NCI-H345 (cell line): ENCODE measurements at places on chromosomes 5 and 9.

- DNase-seq, result no peak
These were observed 326.9 kb upstream of the PUM3 start for GRCh38 chr9:3170819-3171218.

DNA sequence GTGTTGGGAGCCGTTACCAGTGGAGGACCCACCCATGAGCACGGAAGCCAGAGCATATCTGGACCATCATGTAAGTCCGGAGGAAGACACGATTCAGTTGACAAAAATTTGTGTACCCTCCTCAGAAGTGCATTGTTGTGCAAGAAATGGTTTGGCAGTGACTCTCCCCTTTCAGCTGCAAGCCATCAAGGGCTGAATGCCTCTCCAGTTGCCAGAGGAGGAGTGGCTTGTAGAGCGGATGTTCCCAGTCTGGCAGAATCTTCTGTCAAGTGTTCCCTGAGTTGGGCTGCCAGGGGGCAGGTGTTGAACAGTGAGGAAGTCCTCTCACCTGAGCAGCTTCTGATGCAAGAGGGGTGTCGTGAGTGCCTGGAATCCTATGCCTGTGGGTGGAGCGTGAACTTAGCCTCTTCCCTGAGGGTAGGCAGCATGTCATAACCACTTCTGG, 27.6 kb upstream of the CDKN2AIPNL start:
- DNase-seq, result peak; percentile 86

DNA sequence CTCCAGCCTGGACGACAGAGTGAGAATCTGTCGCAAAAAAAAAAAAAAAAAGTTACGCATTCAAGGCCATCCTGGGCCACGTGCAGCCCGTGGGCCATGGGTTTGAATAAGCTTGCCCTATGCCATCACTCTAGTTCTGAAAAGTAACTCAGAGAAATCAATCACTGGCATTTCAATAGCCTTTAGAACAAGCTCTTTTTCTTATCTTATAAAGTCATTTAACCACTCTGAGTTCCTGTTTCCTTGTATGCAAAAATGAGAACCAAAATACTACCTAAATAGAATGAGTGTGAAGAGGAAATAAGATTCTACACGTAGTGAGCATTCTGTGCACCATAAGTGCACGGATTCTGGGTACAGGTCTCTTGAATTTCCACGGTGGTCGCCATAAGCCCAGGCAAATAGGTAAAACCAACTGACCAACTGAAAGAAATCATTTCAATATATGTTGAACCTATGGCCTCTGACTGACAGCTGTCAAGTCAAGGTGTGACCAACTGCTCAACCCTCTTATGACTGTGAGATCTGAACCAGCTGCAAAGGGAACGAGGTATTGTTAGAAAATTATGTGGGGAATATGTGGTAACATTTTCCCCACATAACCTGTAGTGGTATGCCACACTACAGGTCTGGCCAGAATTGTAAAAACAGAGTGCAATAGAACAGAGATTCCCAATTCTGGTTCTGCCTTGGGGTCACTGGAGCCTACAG, 143.9 kb upstream of the LHFPL2 start:
- no peak for DNase-seq

GRCh38 chr5:65307088-65307487, 174.6 kb downstream of the ADAMTS6 start:
- no peak for DNase-seq

DNA sequence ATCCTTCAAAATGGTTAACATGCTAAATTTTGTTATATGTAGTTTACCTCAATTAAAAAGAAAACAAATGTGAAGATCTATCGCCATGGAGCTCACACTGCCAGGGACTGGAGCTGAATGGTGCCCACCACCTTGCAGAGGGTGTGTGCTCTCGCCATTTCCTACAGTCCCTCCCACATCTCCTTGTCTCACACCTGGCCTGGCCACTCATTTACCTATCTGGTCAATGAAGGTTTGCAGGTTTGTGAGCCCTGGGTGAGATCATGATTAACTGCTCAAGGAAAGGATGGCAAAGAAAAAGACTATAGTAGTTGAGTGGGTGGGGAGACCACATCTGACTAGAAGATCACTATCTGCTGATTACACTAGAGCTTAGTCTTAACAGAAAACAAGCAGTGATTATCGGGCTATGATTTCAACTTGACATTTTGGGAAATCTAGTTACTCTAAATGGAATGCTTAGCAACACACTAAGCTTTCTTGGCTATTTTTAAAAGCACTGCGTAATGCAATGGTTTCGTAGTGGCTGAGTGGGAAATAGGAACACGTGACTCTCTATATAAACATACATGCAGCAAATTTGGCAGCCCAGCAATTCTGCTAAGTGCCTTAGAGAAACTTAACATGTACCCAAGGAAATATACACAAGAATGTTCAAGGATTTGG, 27.3 kb downstream of the PUM3 start:
- DNase-seq, result no peak

- no peak for DNase-seq
These were observed 34.8 kb downstream of the SNX24 start for GRCh38 chr5:122880170-122880689.

GRCh38 chr9:85478847-85479246, 262.9 kb downstream of the AGTPBP1 start:
- DNase-seq, result no peak

DNA sequence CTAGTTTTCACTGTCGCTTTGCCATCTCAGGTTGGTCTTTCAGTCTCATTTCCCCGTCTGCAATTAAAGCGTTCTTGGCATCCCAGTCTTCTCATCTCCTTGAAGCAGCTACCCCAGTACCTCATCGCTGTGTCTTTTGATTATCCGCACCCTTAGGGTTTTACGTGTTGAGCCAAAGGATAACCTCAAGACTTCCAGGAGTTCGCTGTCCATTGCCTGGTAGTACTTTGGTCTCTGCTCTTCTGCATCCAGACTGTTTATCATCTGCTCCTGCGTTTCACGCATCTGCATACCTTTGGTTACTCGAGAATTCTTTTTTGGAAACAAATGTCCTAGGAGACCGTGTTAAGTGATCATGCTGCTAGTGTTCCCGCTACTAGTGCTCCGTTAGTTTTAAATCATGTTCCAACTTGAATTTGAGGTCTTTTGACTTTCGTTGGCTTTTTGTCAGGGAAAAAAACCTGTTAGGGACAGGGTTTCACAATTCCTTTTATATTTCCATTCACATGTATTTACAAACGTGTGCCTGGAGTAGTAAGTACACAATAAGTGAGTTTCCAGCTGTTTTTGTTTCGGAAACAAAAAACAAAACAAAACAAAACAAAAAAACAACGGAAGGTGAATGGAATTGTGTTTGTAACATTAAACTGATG, 888 bp downstream of the RABGAP1 start:
- DNase-seq, result no peak

DNA sequence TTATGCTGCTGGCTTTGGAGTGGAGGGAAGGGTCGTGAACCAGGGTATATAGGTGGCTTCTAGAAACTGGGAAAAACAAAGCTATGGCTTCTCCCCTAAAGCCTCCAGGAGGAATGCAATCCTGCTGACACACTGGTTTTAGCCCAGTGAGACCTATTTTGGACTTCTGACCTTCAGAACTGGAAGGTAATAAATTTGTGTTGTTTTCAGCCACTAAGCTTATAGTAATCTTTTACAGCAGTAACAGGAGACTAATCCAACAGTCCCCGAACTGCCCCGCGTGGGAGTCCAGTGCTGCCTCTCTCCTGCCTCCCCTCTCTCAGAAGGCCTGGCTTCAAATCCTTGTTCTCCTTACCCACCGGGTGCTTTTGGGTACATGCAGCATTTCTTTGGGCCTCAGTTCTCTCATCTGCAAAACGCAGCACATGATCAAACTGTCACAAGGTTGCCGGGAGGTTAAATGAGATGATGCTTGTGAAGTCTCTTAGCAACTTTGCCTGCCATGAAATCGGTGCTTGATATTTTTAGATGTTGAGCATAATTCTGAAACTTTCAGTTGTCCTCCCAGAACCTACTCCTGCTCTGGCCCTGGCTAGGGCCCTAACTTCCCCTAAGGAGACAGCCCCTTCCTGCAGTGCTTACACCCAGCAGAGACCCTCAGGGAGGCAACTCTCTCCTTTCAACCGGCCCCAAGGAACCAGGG, 127.3 kb upstream of the BOD1 start:
- no peak for DNase-seq

DNA sequence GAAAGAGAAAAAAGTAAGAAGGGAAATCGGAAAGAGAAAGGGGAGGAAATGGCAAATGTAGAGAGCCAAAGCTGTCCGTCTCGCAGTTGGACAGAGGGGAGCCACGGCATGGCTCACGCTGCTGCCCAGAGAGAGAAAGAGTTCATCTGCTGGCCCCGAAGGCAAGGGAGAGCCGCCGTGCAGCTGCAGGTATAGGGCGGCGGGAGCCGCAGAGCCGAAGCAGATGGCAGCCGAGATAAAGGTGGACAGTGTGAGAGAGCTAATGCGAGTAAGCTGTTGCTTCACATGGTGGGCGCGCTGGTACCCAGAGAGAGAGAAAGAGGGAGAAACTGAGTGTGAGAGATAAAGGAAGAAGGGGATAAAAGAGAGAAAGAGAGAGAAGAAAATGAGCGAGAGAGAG, 188.4 kb upstream of the PPP1R26 start:
- no peak for DNase-seq

DNA sequence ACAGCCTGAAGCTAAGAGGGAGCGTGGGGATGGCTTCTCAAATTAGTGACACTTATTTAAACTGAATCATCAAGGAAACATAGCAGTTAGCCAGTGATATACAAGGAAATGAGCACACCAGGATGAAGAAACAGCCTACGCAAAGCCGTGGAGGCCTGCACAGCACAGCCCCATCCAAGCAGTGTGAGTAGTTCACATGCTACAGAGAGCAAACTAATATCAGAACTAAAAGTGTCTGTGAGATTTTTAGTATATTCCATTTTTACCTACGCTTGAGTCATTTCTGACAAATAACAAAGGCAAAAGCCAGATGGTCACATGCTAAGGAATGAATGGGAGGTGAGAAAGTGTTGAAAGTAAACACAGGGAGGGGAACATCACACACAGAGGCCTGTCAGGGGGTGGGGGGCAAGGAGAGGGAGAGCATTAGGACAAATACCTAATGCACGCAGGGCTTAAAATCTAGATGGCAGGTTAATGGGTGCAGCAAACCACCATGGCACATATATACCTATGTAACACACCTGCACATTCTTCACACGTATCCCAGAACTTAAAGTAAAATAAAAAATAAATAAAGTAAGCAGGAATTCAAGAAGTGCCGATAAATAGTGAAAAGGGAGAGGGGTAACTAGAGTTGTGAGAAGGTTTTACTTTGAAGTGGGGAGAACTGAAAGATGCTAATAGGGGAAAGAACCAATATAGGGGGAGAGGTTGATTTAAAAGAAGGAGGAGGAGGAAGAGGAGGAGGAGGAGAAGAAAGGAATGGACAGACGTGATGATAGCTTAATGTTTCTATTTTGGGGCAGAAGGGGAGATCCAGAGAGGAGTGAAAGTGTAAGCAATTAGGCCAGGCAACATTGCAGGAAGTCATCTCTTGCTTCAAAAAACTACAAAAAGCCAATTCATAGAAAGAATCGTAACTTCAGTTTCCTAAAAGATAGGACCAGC, 100.9 kb upstream of the PTGER4 start:
- no peak for DNase-seq

DNA sequence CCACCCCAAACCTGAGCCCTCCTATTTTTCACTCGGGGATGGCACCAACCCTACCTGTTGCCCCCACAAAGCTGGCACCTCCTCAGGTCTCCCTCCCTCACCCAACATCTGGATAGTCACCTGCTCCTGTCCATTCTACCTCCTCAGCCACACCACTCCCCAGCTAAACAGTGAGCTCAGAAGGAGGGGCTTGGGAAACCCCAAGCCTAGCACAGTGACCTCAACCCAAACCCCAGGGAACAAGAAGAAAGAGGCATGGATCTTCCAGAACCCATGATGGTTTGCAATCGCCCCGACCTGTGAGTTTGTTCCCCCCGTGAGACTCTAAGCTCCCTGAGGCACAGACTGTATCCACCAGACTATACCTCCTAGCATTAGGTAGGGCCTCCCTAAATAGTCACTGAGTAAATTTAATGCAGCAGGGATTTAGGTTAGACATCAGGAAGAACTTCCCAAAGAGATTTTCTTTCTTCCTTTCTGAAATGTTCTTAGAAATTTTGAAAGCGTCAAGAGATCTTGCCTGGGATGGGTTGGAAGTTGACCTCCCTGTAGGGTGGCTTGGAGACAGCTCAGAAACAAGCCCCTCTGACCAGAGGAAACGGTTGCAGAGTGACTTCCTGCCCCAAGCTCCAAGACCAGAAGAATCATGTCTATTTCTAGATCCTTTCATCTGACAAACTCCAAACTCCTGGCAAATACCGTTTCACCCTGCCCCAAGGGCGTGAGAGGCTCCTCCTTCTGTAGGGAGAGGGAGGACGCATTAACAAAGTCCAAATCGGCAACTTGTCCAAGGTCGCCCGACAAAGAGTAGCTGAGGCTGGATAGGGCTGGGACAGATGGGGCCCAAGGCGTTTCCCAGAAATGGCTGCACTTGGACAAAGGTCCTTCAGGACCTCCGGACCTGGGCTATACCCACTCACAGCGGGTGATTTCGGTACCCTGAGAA, 4.1 kb downstream of the FIBCD1 start:
- DNase-seq, result no peak

- DNase-seq, result no peak
These were observed 150.4 kb downstream of the GABRB2 start for GRCh38 chr5:161396171-161396570.

DNA sequence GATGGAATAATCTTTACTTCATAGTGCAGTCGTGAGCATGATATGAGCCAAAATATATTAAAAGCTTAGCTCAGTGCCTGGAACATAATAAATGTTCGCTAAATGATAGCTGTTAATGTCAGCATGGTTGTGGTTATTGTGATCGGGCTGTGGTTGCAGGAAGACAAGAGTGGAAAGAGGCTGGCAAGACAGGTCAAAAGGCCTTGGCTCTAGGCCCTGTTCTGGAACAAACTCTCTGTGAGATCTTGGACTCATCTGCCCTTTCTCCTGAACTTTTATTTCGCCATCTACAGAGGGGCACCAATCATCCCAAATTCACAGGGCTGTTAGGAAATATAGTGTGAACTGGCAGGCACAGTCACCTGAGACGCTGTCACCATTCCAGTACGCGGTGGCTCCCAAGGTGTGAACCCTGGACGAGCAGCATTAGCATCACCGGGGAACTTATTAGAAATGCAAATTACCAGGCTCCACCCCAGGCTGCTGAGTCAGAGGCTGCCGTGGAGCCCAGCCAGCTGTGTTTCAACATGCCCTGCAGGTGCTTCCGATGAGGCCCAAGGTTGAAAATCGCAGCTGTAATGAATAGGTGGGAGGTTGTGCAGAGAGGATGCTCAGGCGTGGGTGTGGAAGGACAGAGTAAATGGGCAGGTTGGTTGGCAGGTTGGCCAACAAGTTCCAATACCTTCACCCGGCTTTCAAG, 50.2 kb upstream of the SAP30L start:
- peak; percentile 68 for DNase-seq

GRCh38 chr5:175261037-175261436, 182.9 kb downstream of the DRD1 start:
- DNase-seq, result no peak

DNA sequence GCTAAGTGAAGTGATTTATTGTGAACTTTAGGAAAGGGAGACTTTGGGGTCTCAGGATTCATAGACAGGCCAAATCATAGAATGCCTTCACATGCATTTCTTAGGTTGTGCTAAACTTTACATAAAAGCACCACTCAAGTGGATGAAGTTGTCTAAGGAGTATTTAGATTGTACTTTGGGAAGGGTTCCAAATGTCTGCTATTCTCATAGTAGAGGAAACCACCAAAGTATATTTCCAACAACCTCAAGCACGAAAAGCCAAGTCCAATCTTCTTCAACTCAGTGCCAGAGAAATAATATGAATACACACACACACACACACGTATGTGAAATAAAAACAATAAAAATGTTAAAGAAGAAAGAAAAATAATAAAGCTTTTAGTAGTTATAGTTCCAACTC, 41.8 kb downstream of the ENC1 start:
- no peak for DNase-seq

- DNase-seq, result no peak
These were observed 363 bp upstream of the SLC25A48 start for GRCh38 chr5:135833961-135834638.
